Inflammatory macrophage (primary cell): ENCODE measurements at places on chromosomes 3 and 15.

GRCh38 chr15:55499151-55499550 lies 8.9 kb downstream of the DNAAF4 start:
- no peak for DNase-seq

DNA sequence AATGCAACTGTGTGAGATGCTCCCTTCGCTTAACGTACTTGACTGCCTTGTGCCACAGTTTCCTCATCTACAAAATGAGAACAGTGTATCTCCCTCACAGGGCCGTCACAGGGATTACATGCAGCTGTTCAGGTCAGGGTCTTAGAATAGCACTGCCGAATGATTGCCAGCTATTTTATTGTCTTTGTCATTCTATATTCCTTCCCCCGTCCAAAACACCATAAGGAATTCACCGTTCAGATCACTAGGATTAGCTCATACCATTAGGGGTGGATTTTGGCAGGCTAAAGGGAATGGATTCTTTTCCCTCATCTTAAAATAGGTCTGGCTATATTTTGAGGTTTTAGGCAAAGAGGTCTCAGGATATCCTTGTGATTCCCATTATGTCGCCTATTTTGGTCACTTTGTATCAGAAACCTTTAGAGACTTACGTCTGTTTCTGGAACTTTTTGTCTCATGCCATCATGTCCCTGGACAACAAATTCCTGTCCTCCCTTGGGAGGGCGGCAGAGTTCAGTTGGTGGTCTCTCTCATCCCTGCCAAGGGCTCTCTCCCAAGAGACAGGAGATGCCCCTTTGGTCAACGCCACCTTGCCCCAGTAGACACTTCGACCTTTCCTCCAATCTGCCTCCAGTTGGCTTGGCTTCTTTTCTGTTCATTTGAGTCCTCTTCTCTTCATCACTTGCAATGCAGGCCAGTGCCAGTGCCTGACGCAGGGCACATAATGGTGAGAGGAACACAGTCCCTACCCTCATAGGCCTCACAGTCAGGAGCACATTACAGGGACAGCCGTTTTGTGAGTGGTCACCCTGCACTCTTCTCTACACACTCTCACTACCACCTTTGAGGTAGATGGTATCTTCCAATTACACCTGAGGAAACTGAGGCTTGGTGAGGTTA lies 171.6 kb upstream of the BHLHE40 start:
- no peak for DNase-seq

- no peak for DNase-seq
These were observed 402.2 kb upstream of the CFAP20DC start for GRCh38 chr3:59451800-59452746.

DNA sequence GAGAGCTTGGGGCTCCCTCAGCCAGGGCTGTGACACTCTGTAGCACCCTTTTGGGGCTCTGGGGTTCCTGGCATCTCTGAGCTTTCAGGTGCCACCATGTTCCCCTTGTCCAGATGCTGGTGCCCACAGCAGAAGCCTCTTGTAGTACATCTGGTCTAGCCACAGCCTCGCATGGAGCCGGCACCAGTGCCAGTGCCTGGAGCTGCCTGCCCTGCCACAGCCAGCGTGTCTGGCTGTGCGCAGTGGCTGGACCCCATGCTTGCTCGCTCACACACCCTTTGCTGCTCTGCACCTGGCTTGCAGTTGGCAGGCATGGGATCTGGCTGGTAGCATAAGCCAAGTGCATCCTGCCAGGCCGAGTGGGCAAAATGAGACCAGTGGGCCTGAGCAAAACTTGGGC lies 744.8 kb upstream of the GBE1 start:
- no peak for DNase-seq

DNA sequence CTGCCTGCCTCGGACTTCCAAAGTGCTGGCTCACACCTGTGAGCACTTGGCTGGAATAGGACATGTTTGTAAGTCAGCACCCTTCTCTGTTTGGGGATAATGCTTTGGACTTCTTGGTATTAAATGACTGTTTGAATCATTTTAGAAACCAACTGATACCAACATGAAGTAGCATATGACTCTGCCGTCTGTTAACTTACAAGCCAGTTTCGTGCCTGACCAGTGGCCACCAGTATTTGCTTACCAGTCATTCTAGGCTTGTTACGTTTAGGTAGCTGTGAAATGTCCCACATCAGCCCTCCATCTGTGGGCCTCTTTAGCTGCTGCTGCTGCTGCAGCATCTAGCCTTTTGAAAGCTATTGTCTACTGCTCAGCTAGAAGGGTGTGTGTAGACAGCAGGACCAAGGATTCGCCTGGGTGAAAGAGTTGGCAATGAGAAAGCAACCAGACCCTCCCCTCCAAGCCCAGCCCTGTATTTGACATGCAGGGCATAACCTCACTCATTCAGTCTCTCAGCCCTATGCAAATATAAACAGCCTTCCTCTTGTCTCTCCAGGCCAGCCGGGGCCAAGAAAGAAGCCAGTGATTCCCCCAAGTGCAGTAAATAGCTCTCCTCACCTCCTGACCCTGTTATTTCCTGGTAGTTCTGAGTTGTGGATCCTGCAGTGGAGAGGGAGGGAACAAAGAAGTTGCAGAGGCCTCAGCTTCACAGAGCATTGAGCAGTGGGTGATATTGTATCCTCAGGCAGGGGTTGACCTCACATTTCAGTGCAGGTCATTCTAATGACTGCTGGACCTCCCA lies 51.0 kb downstream of the NKIRAS1 start:
- DNase-seq = no peak
